Germinal center (tissue), 1 donor: ENCODE measurements at places on chromosomes 6 and 20.

DNA sequence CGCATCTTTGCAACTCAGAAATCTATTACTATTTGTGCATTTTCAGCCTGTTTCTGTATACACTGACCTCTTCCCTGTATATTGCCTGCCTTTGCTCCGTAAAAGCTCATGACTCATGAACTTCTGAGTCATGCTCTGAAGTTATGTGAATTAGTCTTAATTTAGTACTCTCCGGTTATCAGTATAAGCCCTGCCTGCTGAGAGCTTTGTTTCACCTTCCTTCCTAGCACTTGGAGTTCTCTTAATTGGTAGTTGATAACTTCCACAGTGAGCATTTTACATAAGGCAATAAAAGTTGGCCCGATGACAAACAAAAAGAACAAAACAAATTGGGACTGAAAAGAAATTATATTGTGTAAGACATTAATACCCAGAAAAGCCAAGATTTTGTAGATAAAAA lies 231.4 kb downstream of the GJA1 start:
- no peak for DNase-seq

GRCh38 chr20:31570735-31571617 lies 34.1 kb upstream of the ID1 start:
- no peak for DNase-seq

DNA sequence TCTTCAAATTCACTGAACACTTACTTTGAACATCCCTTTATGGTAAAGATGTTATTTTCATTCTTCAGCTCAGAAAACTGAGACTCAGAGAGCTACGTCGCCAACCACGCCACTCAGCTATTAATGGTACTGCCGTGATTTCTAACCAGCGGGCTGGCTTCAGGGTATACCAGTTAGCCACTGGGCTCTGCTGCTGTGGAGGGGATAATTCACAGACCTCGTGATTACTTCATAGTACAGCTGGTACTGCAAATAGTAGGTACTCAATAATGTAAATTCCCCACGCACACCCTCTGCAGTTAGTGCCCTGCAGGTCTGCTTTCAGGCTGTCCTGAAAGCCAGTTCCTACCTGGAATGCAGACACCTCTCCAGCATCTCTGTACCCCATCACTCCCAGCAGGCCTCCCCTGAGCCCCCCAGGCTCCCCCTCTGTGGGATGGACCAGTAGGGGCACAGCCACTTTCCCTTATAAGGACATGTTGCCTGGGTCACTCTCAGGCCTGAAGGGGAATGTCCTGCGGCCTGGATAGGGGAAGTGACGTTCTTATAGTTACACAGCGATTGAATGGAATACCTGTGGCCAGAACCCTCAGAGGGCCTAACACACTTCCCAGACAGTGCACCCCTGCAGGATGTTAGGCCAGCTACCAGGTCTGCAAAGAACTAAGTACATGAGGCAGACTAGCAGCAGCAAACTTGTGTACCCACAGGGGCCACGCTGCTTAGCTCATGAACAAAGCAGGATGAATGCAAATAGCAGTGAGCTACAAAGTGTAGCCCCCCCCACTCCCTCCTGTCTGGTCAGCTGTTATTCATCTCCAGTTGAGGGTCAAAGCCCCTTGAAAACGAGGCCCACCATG lies 1.3 kb upstream of the OCSTAMP start:
- DNase-seq, result no peak

GRCh38 chr20:34452281-34452982 lies 63.8 kb upstream of the DYNLRB1 start:
- no peak for DNase-seq

DNA sequence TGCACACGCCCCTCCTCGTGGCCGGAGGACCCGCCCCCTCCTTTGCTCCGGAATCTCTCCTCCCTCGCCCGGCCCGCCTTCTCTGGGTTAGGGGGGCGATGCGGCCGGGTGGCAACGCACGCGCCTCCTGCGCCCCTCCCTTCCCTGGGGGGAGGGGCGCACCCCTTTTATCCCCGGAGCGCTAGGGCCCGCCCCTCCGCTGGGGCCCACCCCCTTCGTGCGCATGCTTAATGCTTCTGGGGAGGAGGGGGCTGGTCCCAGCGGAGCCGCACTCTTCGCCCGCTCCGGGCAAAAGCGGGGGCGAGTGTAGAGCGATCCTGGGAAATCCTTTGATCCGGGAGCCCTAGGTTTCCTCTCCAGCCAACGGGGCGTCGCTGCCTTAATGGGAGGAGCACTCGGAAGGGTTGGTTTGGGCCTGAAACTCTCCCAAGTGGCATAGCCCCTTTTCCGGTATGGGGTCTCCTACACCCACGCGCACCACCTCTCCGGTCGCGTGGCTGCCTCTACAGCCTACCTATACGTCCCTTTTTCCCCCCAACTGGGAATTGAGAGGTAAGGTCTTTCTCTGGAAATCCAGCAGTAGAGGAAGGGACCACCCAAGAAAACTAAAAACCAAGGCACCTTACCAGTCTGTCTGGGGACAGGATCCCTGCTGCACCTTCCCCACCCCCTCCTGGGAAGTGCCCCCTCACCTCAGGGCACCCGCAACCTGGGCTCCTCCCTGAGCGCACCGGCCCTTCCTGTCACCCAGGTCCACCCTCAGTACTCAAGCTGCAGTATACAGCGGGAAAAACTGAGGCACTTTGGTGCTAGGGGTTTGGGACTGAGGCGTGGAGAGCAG lies 2.1 kb downstream of the SOX12 start:
- DNase-seq, result peak; percentile 86

DNA sequence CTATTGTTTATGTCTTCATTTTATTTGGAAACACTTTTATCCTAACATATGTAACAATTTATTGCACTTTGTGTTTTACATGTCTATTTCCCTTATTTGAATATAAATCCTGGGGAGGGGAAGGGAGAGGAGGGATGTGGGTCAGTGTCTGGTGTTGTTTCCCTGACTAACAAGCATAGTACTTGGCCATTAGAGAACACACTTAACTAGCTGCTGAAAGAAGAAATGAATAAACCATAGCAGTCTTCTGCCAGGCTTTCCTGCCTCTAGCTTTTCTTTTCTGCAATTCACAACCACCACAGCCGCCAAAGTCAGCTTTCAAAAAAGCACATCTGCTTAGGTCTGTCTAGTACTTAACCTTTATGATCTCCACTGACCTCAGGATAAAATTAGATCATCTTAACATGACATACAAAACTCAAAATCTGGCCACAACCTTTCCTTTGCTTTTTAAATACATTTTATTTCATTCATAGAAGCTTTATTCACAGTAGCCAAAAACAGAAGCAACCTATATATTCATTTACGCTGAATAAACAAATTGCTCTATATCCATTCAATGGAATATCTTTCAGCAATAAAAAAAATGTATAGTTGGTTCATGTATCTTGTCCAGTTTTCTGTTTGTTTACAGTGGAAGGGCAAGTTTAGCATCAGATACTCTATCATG lies 16.3 kb downstream of the PDSS2 start:
- DNase-seq, result no peak

DNA sequence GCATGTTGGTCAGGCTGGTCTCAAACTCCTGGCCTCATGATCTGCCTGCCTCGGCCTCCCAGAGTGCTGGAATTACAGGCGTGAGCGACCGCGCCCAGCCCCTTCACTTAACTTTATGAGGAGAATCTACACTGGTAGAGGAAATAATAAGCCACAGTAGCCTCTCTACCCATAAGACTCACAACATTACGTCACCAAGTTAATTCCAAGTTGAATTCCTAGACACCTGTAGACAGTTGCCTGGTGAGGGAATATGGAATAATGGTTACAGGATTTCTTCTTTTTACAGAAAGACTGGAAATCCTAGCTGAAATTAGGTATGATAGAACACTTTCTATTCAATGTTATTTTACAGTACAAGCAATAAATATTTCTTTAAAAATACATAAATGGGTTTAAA lies 854.5 kb upstream of the EYS start:
- DNase-seq, result no peak

DNA sequence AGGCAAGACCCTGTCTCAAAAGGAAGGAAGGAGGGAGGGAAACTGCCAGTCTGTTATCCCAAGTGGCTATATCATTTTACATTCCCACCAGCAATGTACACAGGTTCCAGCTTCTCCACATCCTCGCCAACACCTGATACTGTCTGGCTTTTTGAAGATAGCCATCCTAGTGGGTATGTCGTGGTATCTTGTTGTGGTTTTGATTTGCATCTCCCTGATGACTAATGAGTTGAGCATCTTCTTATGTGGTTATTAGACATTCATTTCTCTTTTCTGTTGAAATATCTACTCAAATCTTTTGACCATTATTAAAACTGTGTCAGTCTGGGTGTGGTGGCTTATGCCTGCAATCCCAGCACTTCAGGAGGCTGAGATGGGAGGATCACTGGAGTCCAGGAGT lies 47.9 kb upstream of the ARID1B start:
- no peak for DNase-seq

- DNase-seq, result no peak
Measured at GRCh38 chr6:21279619-21280018, 313.9 kb upstream of the SOX4 start.

- no peak for DNase-seq
Measured at GRCh38 chr6:69631552-69632346, 165.1 kb downstream of the LMBRD1 start.

DNA sequence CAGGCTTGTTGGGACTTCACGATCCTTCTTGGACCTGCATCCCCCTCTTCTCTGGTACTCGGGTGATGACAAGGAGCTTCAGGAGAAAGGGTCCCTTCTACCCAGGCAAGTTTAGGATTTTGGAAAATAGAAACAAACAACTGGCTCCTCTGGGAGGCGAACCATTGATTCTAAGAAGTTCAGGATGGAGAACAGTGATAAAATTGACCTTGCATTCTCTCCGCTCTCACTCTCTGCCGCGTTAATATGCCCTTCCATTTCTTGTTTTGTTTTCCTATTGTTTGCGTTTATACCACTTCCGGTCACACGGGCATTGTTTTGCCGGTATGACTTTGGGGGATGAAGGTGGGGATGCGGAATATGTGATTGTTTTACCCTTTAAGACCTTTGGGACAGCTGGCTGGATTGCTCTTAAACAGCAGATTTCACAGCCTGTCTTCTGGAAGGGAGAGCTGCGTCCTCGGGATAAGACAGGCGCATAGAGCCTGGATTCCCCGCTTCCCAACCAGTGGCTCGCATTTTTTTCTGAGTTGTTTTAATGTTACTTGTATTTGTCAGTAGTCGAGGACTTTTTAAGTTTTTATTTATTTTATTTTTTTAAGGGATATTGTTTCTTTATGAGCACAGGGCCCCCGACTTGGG lies 144.3 kb upstream of the ZNF184 start:
- no peak for DNase-seq

- no peak for DNase-seq
Measured at GRCh38 chr6:24974182-24975171, 38.7 kb upstream of the RIPOR2 start.

- no peak for DNase-seq
Measured at GRCh38 chr6:30974490-30975252, 8.8 kb upstream of the MUC21 start.

DNA sequence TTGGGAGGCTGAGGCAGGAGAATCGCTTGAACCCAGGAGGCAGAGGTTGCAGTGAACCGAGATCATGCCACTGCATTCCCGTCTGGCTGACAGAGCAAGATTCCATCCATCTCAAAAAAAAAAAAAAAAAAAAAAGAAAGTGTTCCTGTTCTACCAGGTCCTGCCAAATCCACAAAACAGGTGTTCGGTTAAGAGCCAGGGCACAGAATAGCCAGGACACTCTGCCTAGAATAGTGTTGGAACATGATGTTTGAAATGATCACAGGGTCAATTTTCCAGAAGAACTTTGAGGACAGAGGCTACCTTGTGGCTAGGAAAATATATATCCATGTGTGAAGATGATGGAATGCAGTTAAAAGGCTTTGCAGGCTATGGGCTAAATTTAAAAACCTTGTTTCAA lies 63.6 kb upstream of the TRAF3IP2 start:
- no peak for DNase-seq

GRCh38 chr6:133806382-133807140 lies 82.4 kb upstream of the TCF21 start:
- DNase-seq, result no peak

DNA sequence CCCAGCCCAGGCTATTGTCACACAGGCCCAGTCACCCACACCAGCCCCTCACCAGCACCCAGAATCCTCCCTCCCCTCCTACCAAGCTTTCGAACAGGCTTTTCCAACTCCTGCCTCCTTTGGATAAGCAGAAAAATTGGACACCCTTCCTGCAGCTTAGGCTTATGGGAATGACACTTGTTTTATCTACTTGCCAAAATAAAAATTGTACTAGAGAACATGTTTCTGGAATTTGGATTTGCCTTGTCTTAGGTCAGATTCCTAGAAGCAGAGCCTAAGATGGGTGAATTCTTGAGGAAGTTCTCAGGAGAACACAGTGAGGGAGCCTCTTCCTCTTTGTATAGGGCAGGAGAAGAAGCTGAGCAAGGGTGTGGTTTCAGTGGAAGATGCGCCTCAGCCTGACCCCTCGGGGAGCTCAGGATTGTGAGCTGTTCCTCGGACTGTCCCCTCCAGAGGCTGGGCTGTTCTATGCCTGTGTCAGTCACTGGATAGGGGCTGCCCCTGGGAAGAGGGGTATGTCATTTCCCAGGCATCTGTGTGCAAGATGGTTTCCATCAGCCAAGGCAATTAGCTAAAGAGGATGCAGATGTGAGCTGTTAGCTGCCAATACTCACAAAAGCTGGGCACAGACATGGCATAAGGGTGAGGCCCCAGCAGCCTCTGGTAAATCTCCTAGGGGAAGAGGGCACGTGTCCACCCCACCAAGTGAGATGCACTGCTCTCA lies 33.9 kb downstream of the ITPR3 start:
- DNase-seq, result no peak

DNA sequence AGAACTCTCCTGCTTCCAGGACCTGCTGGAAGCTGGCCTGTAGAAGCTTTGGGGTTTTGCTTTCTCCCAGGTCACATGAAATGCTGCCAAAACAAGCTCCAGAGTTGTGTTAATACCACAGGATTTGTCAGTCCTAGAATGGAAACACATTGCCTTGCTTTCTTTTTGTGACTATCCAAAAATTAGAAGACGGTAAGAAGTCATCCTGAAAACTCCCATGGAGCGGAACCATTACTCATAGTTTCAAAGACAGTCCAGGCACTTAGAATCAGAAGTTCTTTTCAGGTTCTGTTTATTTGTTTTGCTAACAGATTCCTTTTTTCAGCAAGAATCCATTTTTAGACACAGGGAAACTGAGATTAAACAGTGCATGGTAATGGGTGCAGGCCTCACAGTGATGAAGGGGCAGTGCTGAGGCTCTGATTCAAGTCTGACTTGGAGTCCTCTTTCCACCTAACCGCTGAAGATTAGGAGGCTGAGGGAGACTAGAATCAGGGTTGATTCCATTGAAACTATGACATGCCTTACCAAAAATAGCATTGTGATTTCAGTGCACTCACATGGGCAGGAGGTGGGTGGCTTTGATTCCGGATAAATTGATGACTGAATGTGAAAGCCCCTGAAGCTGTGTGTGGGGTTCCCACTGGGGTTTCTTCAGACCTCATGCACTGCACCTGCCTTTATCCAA lies 72.2 kb upstream of the NAA20 start:
- no peak for DNase-seq
